ENCODE measurements at places on chromosomes 13 and 19.

DNA sequence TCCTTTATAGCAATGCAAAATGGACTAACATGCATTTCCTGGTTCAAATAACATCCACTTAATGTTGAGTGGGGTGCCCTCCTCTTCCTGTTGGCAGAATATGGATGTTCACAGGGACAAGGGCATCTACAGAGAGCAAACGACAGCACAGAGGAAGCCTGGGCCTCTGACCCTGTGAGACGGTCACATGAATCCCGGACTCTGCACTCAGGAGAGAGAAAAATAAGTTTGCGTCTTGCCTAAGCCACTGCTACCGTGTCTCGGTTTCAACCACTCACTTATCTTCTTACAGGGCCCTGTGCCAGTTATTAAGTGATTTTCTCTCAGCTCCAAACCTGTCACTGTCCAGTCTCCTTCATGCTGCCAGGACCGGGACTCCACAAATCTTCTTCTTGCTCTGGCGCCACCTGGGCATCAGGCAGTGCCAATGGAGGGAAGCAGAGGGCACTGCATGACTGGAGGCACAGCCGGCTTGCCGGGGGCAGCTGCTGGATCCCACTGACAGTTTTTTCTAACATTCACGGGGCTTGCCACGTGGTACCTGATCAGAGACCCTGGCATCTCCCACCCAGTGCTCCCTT is 11.8 kb downstream of the LIG1 start:
- no peak for DNase-seq

GRCh38 chr13:40109351-40109844 is 453.9 kb downstream of the COG6 start:
- peak; percentile 50 for DNase-seq

DNA sequence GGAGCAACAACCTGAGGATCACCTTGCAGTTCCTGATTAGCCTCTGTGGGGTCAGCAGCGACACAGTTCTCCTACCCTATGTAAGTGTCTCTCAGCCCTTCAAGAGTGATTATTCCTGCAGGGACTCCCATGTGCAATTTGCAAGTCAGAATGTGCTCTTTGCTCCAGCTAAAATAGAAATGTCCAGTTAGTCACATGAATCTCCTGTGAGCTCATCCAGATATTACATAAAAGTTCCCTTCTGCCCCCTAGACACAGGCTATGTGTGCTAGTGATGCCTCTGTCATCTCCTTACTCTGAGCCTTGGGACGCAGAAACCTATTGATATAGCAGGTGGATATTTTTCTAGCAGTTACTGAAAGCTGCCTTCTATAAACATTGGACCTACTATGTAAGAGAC is 105.5 kb downstream of the ZAR1L start:
- no peak for DNase-seq

GRCh38 chr19:39284032-39284431 is 12.2 kb upstream of the IFNL1 start:
- DNase-seq, result no peak

GRCh38 chr19:51181913-51182419 is 39.9 kb downstream of the SIGLEC7 start:
- DNase-seq, result no peak

- DNase-seq, result no peak
Measured at GRCh38 chr13:65265988-65266387, 1964.1 kb downstream of the PCDH9 start.

DNA sequence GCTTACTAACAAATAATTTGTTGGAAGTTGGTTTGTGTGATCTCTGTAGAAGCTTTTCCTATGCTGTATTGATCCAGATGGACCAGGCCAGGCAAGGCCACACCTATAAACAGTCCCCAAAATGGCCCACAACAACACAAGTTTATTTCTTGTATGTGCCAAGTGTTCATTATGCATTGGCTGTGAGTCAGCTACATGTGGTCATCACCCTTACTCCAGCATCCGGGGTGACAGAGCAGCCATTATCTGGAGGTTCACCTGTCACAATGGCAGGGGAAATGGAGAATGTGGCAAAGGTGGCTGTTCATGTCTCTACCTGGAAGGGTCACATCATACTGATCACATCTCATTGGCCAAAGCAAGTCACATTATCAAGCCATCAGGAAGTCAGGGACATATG is 164.3 kb downstream of the DCT start:
- no peak for DNase-seq

- no peak for DNase-seq
Measured at GRCh38 chr19:7678971-7679751, 1.5 kb upstream of the TRAPPC5 start.

- DNase-seq, result no peak
Measured at GRCh38 chr13:90533866-90534265, 813.6 kb upstream of the MIR17HG start.

- peak; percentile 74 for DNase-seq
Measured at GRCh38 chr13:37534181-37534580, 64.4 kb downstream of the POSTN start.

DNA sequence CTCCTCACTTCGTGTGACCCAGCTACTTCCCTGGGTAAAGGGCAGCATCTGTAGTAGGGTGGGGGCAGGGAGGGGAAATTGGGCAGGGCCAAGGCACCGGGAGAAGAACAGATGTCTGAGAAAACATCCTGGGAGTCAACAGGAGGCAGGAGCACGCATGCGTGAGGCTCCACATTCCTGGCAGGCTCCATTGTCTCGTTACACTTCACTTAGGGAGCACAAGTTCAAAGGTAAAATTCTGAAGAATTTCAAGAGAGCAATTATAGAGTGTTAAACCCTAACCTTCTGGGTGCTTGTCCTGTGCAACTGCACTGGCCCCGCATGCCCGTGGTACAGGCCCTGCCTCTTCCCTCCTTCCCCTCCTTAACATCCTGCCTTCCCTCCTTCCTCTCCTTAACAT is 79.6 kb upstream of the POMP start:
- no peak for DNase-seq

- DNase-seq, result no peak
Measured at GRCh38 chr19:39928357-39928725, 6.1 kb downstream of the FCGBP start.

GRCh38 chr13:99208185-99208584 is 7.5 kb downstream of the UBAC2 start:
- no peak for DNase-seq

- no peak for DNase-seq
Measured at GRCh38 chr13:24985107-24985506, 110.8 kb upstream of the PABPC3 start.

DNA sequence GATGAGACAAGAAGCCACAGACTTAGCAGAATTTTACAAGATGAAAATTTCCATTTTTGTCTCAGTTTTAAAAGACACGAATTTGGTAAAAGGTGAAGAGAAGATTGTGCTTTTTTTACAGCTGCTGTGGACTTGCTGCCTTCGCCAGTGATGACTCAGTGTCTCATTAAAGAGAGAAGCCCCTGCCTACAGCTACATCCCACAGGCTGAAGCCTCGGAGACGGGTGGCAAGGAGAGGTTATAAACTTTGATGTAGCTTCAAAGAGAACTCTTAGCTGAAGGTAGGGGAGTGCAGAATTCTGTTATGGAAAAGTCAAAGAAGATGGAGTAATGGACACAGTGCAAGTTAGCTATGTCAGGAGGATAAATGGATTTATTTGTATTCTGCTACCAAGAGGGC is 683.4 kb upstream of the ARGLU1 start:
- DNase-seq, result no peak

- no peak for DNase-seq
Measured at GRCh38 chr13:113187883-113188665, 20.4 kb downstream of the PCID2 start.

GRCh38 chr19:53518716-53519115 is 19.2 kb upstream of the ZNF331 start:
- DNase-seq, result no peak

- peak; percentile 37 for DNase-seq
Measured at GRCh38 chr19:50358483-50359327, 6.7 kb downstream of the NAPSA start.

- DNase-seq, result no peak
Measured at GRCh38 chr19:439167-439900, 21.5 kb downstream of the SHC2 start.

DNA sequence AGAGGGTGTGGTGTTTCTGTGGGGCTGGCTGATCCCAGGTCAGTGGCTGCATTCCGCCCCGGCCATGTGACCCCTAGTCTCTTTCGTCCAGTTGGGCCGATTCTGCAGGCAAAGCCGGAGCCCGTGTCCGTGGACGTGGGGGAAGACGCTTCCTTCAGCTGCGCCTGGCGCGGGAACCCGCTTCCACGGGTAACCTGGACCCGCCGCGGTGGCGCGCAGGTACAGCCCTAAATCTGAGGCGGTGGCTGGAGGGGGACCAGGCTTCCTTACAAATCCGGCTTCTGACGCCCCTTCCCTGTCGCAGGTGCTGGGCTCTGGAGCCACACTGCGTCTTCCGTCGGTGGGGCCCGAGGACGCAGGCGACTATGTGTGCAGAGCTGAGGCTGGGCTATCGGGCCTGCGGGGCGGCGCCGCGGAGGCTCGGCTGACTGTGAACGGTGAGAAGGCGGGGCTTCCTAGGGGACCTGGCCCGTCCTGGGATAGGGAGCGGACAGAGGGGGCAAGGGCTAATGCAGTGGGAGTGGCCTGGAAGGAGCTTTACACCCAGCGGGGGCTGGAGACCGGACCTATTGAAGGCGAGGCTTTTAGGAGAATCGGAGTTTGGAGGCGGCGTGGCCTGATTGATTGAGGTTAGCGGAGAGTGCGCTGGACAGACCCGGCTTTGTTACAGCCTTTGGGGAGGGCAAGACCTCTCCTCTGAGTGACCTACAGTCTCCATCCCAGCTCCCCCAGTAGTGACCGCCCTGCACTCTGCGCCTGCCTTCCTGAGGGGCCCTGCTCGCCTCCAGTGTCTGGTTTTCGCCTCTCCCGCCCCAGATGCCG is 4.3 kb downstream of the KIRREL2 start:
- no peak for DNase-seq

GRCh38 chr13:42474954-42475353 is 99.0 kb upstream of the TNFSF11 start:
- DNase-seq, result no peak

DNA sequence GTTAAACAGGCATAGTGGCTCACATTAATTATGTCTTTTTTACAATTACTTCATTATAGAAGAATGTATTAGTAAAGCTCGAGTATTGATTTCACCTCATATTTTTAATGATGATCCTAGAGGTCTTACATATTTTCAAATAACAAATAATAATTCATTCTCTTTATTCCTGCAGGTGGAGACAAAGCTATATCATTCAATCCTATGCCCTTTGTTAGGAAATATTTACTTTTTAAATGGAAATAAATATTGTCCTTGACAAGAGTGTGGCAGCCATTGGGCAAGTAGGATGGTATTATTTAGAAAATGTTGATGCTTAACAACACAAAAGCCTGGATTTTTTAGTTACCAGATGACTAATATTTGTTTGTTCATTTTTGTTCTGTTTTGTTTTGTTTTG is 127.6 kb downstream of the COG6 start:
- peak; percentile 35 for DNase-seq

DNA sequence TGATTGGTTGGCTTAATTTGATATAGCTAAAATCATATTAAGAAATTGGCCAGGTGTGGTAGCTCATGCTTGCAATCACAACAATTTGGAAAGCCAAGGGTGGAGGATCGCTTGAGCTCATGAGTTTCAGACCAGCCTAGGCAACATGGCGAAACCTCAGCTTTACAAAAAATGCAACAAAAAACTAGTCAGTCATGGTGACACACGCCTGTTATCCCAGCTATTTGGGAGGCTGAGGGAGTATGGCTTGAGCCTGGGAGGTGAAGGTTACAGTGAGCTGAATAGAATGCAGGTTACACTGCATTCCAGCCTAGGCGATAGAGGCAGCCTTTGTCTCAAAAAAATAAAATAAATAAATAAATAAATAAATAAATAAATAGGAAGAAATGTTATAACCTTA is 1579.6 kb upstream of the SLC10A2 start:
- DNase-seq, result no peak

- no peak for DNase-seq
Measured at GRCh38 chr19:32928806-32929205, 43.0 kb downstream of the CEP89 start.

DNA sequence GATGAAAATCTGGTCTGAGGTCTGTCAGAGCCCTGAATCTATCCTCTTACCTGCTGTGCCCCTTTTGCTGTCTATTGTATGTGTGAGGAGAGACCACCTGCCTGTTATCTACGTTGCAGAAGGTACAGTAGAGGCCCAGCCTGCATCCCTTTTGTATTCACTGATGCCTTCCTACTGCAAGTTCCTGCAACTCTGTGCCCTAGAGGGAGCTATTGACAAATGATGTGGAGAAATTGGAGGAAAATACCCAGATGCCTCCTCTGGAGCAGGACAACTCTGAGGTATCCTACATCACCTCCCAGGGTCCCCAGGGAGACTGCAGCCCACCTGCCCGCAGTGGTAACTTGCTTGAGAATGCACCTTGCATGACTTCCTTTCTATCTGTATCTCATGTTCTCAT is 33.7 kb downstream of the SIAH3 start:
- no peak for DNase-seq

DNA sequence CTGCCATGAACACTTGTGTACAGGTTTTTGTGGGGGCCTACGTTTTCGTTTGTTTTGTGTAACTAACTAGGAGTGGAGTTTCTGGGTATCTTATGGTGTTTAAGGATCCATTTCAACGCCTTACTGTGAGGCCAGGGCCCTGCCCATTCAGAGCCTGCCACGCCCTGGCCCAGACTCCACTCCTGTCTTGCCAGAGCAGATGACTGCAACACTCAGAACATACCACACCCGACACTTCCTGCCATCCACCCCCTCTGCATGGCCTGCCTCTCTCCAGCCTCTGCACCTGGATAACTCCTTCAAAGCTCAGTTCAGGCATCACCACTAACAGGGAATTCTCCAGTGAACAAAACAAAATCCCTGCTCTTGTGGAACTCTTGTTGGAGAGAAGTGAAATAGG is 43.2 kb downstream of the RGCC start:
- DNase-seq, result no peak

DNA sequence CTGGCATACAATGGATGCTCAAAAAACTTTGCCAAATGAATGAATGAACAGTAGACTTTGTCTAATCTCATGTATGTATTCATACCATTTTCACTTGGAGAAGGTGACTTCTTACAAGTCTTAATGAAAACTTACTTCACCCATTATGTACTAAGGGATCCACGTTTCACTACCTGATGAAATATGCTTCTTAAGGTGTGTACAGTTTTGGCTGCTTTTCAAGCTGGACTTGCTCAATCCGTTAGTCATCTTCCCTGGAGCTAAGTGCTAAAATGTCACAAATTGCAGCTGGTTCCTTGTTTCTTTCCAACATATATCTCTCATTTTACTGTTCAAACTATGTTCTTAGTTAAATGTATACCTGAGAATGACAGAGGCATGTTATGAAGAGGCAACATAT is 4.2 kb upstream of the CCNA1 start:
- peak; percentile 39 for DNase-seq

DNA sequence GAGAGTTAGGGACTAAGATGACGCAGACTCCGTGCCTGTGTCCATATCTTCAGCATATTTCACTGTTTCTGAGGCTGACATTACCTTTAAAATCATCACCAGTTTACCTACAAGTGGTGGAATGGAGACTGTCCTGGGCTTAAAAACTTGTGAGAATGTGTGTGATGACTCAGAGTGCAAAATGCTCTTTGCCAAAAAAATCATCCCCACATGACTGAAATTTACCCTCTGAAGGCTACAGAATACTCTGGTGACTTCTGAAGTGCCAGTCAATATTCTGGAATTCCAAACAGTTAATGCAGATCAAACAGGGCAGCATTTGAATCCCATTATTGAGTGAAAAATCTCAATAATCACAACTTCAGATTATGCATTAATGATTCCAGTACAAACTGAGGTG is 901.4 kb downstream of the EFNB2 start:
- no peak for DNase-seq

- DNase-seq, result no peak
Measured at GRCh38 chr13:46553521-46553885, 533 bp downstream of the LRCH1 start.
